ENCODE measurements at places on chromosomes 3 and 15. TPM values are rescaled to one million over a fixed set of nuclear protein-coding genes. Genes with fewer than 3 reads are reported as not detected.

Gene EFHB
- 5.5 TPM for polyA plus RNA-seq

Gene ATP13A4
- polyA plus RNA-seq: 1.1 TPM

Gene SEMA3F
- 75.1 TPM for polyA plus RNA-seq

Gene CD96
- 2.7 TPM for polyA plus RNA-seq

Gene LMCD1
- 30.8 TPM for polyA plus RNA-seq

Measured in right renal pelvis (tissue), 4 donors.